NB4 (cell line): ENCODE measurements at places on chromosomes 7 and 10.

- DNase-seq: no peak
These were observed 60.3 kb upstream of the NFKB2 start for GRCh38 chr10:102335184-102335583.

DNA sequence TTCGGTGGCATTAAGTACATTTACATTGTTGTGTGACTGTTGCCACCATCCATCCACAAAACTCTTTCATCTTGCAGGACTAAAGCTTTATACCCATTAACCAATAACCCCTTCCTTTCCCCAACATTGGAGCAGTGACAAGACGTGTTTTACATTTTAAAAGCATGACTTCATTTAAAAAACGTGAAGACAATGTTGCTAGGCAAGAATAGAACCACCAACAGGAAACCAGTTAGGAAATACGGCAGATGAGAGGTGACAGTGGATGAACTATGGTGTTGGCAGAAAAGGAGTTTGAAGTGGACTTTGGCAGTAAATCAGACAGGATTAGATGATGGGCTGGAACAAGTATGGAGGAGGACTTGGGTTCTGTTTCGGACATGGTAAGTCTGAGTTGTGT, 17.0 kb downstream of the TMEM236 start:
- DNase-seq: no peak

- no peak for DNase-seq
These were observed 56.8 kb upstream of the CD36 start for GRCh38 chr7:80581486-80582260.

GRCh38 chr10:61280303-61280702, 172.9 kb downstream of the TMEM26 start:
- peak; percentile 18 for DNase-seq

- DNase-seq: no peak
These were observed 27.9 kb upstream of the UBE2H start for GRCh38 chr7:129980667-129981066.

- DNase-seq: no peak
These were observed 98.8 kb downstream of the OAT start for GRCh38 chr10:124319926-124320391.

- DNase-seq: peak; percentile 62
These were observed 5.2 kb downstream of the NMT2 start for GRCh38 chr10:15163253-15163828.
